ENCODE measurements at places on chromosomes 5 and 9.

DNA sequence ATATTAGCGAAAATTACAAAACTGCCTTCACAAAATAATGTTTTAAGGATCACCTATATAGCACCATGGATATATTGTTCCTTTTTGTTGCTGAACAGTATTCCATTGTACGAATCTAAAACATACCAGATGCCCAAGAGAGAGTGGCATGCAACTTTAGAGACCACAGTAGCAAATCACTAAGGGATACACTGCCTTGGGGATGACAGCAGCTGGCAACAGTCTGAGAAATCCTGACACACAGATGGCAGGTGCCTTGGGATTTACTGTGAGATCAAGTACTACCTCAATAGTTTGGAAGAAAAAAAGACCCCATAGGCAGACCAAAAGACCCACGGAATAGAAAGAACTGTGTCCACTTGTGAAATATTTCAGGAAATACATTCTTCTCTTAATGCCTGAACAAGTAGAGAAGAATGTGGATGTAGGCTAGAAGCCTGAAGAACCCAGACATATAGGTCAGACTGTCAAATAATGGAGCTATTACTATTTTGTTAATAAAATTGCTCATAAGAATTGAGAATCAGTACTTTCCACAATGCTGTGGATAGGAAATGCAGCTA is 53.4 kb downstream of the PLPP1 start:
- no peak for DNase-seq

- DNase-seq = no peak
These were observed 94.2 kb downstream of the ADAMTS19 start for GRCh38 chr5:129554134-129554904.

DNA sequence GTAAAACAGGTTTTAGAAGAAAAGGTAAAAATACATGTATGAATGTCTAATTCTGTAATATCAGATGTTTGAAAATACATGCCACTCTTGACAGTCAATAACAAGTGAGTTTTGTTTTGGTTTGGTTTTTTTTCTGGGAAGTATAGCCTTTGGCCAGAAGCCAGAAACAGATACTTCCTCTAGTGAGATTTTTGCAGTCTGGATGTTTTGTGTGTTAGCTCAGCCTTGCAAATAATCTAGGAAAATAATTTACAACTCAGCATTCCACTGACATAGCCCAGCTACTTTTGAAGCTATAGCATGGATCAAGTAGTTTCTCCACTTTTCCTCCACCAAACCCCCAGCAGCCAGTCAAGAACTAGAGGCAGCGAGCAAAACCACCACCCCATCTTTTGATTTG is 56.7 kb downstream of the SLC1A1 start:
- no peak for DNase-seq

GRCh38 chr5:125316915-125317535 is 570.6 kb upstream of the ZNF608 start:
- DNase-seq = no peak

GRCh38 chr5:6730807-6731206 is 17.6 kb downstream of the TENT4A start:
- no peak for DNase-seq

DNA sequence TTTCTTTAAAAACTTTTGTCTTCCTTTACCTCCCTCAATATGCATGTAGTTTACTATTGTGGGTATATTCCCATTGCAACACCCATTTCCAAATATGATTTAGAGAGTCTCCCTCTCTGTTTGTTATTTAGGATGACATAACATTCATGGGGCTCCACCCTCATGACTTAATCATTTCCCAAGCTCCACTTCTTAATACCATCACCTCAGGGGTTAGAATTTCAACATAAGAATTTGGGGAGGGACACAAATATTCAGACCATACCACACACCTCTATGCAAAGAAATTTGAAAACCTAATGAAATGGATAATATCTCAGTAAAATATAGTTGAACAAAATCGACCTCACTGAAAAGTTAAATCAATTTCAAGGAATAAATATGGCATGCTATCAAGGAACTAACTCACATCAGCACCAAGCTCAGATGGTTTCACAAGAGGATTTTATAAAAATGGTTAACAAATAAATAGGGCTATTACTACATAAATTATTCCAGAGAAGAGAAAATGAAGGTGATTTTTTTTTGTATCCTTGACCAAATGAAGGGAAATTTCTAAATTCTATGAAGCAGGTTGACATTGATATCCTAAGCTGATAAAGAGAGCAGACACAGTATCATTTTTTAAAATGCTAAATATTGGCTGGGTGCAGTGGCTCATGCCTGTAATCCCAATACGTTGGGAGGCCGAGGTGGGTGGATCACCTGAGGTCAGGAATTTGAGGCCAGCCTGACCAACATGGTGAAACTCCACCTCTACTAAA is 20.2 kb upstream of the UBTD2 start:
- no peak for DNase-seq

- DNase-seq = no peak
These were observed 18.7 kb upstream of the TGFBR1 start for GRCh38 chr9:99085949-99086948.

DNA sequence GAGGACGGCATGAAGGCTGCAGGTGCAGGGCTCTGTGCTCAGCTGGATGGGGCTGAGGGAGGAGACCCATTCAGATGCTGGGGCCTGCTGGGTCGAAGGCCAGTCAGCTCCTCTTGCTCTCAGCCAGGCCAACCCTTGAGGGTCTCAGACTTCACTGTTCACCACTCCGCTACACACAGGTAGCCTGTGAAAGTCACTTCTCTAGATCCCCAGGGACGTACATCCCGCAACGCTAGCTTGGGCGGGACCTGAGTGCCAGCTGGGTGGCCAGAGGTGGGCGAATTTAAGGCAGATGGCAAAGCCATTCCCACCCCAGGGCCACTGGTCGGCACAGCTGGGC is 42.2 kb upstream of the FCN1 start:
- no peak for DNase-seq

DNA sequence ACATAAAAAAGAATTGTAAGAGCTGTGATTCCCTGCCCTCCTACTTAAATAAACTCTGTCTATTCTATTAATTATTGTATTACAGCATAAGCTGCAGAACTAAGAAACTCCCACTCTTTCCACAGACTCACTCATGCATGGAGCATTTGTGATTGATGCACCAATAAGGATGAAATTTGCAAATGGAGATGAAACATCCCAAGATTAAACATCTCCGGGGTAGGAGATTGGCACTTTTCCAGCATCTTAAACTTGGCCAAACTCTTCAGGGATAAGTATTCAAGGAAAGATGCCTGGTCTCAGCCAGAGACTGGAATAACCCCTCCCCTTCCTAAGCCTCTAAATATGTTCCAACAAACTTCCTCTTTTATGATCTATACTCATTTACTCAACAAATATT is 472.0 kb downstream of the ACTL7B start:
- DNase-seq = no peak

DNA sequence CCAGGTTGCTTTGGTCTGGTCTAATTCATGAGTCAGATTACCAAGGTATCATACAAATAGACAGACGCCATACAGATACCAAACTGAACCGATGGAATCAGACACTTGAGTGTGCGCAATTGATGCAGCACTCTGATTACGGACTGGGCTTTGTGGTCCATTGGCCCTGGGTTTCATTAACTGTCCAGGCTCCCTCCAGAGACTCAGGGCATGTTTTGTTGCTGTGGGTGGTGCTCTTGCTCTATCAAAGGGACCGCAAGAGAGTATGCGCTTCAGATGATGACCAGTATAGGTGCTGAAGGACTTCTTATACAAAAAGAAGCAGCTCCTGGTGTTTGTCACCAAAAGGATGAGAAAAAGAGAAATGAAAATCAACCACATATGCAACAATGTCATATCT is 36.9 kb upstream of the ANKRD55 start:
- no peak for DNase-seq

- DNase-seq = no peak
These were observed 16.2 kb upstream of the ATP6V1G1 start for GRCh38 chr9:114571391-114571790.

DNA sequence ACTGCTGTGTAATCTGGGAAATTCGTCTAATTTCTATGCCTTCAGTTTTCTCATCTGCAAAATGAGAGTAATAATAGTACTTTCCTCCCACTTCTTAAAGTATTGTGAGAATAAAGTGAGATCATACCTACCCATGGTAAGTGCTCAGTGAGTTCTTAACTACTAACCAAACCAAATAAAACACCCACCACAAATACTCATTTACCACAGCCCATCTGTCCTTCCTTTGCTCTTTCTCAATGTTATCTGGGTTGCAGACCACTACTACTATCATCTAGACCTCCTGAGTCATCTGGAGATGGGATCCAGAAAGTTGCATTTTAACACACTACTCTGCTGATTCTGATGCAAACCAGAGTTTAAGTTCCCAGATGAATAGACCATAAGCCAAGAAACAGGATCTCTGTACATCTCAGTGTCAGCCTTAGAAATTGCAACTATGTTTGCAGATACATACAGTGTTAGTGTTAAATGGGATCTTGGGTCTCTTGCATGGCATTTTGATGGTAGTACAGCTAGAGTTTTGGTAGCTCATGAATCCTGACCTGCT is 105.4 kb upstream of the ATP10B start:
- DNase-seq = no peak

- no peak for DNase-seq
These were observed 195.4 kb downstream of the NR2F1-AS1 start for GRCh38 chr5:93385655-93386054.

GRCh38 chr9:12975496-12975895 is 200.7 kb downstream of the LURAP1L start:
- no peak for DNase-seq

- DNase-seq = no peak
These were observed 62.7 kb upstream of the PPP2CA start for GRCh38 chr5:134288610-134289009.

DNA sequence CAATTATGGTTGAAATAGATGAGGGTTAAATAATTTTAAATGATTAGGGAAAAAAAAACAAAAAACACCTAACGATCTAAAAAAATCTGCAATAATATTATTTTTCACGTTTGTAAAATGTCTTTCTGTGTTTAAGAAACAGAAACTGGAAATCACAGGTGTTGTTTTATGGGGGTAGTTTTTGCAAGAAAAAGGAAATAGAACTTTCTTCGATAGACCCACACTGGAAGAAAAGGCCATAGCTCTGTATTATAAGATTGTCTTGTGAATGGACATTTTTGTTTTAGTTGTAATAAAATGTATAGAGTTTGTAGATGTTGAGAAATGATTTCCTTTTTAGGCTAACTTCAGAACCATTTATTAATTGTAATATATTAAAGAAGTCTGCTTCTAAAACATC is 5.5 kb downstream of the CSNK1G3 start:
- DNase-seq = no peak

DNA sequence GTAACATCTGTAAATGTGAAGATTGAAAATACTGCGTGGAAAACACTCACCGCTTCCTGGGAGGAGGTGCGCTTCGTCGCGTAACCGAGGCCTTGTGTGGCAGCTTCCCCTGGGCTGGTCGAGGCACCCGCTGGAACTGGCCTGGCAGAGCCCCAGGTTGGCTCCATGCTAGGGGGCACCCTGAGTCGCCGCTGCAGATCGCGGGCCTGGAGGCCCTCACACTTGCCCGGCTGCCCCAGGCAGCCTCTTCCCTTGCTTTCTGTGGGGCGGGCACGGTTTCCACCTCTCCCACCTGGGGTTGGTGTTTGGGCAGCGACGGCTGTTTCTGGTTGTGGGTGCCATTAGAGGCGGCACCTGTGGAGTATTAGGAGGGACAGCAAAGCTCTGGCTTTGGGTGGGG is 852 bp downstream of the ZNF354C start:
- no peak for DNase-seq

GRCh38 chr9:4879115-4879558 is 86.4 kb downstream of the RCL1 start:
- DNase-seq = no peak

DNA sequence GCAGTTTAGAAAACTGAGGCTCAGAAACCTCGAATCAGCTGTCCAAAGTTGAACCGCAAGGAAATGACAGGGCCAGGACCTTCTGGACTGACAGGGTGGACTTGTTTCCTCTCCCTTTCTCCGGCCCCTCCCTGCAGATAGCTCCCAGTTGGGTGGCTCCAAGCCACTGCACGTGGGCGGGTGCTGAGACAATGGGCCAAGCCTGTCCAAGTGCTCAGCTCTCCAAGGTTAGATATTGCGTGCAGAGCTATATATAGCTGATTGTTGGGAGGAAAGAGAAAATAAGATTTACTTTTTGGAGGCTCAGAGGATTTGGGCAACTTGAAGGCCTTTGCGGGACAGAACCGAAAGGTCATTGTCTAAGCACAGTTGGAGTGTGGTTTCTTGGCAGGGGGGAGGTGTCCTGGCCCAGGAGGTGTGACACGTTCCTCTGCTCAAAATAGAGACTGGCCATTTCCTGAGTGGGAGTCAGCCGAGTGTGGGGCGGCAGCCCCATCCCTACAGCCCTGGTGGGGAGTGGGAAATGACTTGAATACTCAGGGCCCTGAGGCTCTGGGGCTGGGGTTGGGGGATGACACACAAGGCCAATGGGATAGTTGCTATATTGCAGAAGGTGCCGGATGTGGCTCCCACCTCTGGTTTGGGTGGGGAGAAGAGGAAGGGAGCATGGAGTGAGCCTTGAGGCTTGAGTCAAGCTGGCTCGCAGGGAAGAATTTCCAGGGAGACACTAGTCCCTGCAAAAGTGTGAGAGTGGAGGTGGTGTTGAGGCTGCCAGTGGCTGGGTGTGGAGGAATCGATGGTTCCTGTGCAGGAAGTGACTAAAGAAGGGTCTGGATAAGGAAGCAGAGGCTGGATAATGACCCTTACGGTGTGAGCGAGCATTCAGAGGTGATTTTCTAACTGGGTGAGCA is 44.4 kb upstream of the SMAD5 start:
- peak; percentile 93 for DNase-seq

GRCh38 chr9:104556830-104557634 is 11.9 kb upstream of the OR13C8 start:
- no peak for DNase-seq

DNA sequence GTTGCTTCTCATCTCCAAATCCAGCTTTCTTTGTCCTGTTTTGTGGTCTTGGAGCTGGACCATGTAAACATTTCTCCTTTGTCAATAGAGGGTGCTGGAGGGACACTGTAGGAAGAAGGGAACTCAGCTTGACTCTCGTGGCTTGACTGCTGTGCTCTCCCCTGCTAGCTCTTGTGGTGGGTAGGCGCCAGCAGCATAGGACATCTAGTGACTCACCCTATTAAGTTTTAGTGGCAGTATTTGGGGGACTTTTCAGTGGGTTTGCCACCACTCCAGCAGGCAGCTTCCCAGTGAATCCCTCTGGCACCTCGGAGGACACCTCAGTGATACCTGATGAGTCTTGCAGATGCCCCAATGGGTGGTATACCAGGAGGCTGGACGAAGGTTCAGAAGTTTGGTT is 97.8 kb downstream of the TSSK1B start:
- peak; percentile 20 for DNase-seq

GRCh38 chr5:142551338-142552067 is 134.4 kb downstream of the FGF1 start:
- peak; percentile 34 for DNase-seq

GRCh38 chr9:86749161-86749893 is 198.0 kb downstream of the GAS1 start:
- no peak for DNase-seq

All from heart right ventricle (tissue), 16 donors.